ENCODE measurements at places on chromosomes 1 and 21.

- DNase-seq = no peak
Measured at GRCh38 chr1:101365186-101365585, 128.4 kb downstream of the S1PR1 start.

- no peak for DNase-seq
Measured at GRCh38 chr1:42137766-42138165, 15.4 kb upstream of the GUCA2B start.

DNA sequence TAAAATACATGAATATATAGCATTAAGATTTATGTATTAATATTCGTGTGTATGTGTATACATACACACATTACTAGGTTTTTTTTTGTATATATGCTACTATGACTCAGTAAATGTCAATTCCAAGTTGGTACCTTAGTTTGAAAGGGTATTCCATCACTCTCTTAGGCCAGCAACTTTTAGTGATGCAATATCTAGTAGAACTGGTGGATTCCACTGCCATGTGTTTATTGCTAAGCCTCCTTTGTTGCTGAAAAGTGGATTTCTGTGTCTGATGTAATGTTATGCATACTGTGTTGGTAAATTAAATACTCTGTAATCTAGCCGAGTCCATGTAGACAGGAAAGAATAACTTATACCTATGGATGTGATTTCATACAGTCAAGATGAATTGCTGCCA is 16.9 kb upstream of the COL11A1 start:
- DNase-seq = no peak

GRCh38 chr21:40902299-40902698 is 55.3 kb upstream of the DSCAM start:
- DNase-seq = no peak

- DNase-seq = no peak
Measured at GRCh38 chr1:89201106-89201794, 2.5 kb upstream of the GBP4 start.

GRCh38 chr1:117261424-117261785 is 50.7 kb upstream of the VTCN1 start:
- DNase-seq = no peak

DNA sequence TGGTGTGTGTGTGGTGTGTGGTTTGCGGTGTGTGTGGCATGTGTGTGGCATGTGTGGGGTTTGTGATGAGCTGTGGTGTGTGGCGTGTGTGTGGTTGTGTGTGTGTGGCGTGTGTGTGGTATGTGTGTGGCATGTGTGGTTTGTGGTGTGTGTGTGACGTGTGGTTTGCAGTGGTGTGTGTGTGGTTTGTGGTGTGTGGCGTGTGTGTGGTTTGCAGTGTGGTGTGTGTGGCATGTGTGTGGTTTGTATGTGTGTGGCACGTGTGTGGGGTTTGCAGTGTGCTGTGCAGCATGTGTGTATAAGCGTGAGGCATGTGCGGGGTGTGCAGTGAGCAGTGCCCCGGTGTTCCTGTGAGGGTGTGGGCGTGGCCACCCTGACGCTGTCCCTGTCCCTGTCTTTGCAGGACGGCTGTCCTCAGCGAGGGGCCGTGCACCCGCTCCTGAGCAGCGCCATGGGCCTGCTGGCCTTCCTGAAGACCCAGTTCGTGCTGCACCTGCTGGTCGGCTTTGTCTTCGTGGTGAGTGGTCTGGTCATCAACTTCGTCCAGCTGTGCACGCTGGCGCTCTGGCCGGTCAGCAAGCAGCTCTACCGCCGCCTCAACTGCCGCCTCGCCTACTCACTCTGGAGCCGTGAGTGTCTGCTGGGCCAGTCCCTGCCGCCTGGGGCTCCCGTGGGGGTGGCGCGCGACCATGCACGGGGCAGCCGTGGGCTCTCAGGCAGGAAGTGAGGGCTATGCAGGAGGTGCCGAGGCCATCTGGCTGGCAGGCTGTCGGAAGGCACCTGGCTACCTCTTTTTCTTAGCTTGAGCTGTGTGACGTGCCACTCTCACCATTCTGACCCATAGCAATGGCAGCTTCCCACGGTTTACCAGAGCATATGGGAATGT is 52.6 kb upstream of the TRAPPC10 start:
- no peak for DNase-seq

DNA sequence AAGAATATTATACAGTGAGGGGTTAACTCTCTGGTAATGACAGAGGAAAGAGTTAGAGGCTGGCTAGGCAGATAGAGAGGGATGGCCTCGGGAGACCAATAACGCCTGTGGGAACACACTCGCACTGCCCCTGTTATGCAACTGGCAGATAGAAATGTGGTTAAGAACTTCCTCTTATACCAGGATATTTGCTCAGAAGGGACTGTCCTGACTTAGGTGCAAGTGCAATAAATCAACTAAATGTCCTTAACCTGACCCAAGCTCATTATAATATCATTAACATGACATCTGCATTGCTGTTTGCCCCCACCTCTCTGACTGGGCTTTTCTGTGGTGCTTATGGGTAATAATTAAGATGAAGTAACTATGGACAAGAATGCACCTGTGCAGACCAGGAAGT is 1518.0 kb downstream of the NCAM2 start:
- no peak for DNase-seq

DNA sequence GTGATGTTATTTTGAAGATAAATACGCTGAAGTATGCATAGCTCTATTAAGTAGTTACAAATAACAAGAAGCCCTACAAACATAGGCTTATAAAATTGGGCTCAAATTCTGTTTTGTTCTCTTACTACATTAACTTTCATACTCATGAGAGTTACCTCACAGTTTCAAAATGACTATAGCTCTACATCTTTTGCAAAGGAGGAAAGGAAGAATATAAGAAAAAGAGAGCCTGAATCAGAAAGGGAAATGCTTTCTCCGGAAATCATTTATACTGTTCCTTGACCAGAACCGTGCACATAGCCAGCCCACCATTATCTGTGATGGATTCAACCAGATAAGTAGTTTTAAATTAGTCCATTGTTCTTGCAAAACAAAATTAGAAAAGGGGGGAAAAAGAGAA is 1252.1 kb downstream of the NCAM2 start:
- DNase-seq = no peak

DNA sequence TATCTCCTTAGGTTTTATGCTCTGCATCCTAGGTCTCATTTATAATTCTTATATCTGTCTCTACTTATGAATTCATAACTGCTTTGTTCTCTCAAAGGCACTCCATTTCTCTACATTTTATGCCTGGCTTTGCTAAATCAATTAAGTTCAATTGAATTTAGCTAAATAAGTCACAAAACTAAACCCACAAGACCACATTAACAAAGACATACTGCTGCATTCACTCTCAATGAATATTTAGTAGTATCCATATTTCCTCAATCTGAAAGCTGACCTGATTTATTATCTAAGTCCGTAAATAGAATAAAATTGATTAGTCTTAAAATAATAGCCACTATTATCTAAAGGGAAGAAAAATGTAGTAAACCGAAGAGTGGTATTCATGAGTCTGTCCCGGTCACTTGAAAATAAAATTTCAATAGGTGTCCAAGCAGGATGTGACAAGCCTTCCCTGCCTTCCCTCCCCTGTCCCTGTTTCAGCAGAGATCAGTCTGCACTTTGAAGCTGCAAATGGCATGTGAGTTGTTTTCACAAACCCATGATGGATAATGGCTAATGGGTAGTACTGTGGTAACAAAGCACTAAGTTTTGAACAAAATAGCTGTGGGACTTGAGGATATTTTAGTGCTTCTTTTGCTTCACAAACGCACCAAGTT is 295.0 kb upstream of the NCAM2 start:
- DNase-seq = no peak

DNA sequence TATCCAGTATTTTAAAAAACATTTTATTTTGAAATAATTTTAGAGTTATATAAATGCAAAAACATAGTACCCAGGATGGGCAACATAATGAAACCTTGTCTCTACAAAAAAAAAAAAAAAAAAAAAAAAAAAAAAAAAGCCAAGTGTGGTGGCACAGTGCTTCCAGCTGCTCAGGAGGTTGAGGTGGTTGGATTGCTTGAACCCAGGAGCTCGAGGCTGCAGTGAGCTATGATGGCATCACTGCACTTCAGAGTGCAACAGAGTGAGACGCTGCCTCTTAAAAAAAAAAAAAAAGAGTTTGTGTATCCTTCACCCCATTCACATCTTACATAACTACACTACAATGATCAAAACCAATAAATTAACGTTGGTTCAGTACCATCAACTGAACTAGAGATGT is 115.6 kb upstream of the KIF26B start:
- no peak for DNase-seq

- DNase-seq = no peak
Measured at GRCh38 chr1:53348486-53349368, 20.9 kb upstream of the LRP8 start.

DNA sequence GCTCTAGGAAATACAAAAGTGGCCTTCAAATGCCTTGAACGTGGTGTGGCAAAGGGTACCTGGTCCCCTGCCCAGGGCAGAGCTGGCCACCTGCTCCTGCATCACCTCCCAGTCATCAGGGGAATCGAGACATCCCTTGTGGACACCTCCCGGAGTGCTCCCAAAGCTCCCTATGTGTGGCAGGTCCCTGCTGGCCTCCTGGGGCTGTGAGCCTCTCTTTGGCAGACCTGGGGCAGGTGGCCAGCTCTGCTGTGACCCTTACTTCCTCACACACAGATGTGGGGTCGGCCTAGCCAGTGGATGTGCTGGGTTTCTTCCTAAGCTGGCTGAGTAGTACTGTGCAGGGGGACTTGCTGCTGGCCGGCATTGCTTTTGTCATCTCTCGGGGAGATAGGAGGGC is 86.5 kb downstream of the ITPKB start:
- DNase-seq = no peak

- no peak for DNase-seq
Measured at GRCh38 chr1:23611601-23612327, 52.5 kb upstream of the ID3 start.

DNA sequence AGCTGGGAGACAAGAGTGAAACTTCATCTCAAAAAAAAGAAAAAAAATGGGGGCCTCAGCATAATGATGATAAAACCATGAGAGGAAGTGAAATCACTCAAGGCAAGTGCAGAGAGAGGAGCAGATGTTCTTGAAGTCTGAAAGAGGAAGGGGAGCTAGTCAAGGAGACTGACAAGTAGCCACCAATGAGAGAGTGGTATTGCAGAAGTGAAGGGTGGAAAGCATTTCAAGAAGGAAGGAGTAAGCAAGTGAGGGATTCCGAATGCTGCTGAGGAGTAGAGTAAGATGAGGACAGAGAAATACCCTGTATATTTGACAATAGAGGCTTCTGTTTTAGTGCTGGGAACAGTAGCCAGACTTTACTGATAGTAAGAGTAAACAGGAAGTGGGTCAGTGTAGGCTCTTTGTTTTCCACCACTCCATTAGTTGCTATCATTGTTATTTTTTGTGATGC is 2.9 kb downstream of the TATDN3 start:
- DNase-seq = no peak

DNA sequence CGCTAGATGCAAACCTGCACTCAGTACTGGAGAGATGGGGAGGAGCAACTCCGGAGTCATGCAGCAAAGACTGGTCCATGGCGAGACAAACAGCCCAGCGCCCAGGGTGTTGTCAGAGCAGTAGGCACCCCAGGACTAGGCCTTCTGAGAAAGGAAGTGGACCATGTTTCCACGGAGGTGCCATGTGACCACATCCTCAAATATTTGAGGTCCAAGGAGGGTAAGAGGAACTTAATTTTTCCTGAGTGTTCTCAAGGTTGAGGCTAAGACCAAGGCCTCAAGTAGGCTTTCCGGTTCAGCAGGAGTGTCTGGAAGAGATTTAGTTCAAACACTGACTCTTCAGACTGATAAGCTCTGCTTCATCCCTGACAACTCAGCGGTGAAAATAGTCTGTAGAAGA is 186.2 kb downstream of the RHOU start:
- no peak for DNase-seq

GRCh38 chr1:76832521-76832920 is 34.8 kb upstream of the ST6GALNAC5 start:
- DNase-seq = no peak

- DNase-seq = no peak
Measured at GRCh38 chr1:92096317-92096716, 16.2 kb downstream of the BTBD8 start.

- DNase-seq = no peak
Measured at GRCh38 chr1:67338642-67339041, 31.0 kb downstream of the IL12RB2 start.

- no peak for DNase-seq
Measured at GRCh38 chr1:244085891-244086290, 34.8 kb downstream of the ZBTB18 start.

DNA sequence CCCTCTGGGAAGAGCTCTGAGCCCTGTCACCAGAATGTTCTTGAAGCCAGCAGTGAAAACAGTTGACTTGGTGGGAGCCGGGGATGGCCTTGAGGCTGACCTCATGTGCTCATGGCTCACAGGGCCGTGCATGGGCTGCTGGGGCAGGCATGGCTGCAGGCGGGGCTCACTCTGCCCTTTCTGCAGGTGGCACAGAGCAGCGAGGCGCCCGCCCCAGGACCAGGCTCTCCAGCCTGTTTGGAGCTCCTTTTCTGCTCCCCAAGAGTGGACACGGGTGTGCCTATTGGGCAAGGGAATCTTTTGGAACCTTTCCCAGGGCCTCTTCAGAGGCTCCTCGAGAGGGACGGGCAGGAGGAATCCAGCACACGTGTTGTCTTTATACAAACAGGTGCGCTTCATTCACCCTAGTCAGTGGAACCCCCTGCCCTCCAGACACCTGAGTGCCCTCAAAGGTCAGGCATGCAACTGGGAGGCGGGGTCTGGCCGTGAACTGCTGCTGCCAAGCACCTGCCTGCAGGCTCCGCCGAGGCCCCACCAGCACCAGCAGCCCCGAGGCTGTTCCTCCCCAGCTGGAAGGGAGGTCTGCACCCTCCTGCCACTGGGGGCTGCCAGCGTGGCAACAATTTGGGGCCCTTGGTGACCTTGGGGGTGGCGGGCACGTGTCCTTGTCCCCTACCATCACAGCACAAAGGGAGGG is 2.6 kb upstream of the TTC34 start:
- DNase-seq = no peak

DNA sequence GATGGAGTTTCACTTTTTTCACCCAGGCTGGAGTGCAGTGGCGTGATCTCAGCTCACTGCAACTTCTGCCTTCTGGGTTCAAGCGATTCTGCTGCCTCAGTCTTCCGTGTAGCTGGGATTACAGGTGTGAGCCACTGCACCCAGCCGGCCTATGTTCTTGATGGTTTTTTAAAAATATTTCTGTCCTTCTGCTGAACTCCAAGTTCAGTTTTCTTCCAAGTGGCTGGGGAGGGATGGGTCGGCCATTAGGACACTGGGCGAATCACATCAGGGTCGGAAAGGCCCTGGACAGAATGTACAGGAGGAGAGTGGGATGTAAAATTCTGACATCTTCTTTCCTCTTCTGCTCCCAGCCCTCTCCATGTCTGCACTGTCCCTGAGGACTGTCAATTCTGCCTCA is 289.6 kb downstream of the PTPRU start:
- DNase-seq = no peak

- no peak for DNase-seq
Measured at GRCh38 chr1:35574655-35575415, 1.7 kb downstream of the TFAP2E start.

- peak; percentile 32 for DNase-seq
Measured at GRCh38 chr1:8017495-8018197, 8.5 kb downstream of the ERRFI1 start.

DNA sequence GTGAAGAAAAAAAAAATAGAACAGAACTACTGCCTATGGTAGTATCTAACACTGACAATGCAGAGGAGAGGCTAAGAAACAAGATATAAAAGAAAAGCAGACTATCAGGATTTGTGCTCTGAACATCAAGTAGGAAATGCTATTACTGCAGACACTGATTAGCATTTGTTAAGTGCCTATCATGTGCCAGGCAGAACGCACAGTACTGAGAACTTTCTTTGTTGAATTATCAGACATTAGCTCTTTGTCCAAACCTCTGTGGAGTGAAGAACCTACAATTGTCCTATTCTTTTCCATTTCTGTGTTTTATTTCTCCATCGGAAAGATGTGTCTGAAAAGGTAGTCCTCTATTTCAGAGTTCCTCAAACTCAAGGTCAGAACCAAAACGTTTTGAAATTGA is 30.5 kb upstream of the DISP1 start:
- DNase-seq = no peak
